Kidney (tissue), 22 donors: ENCODE measurements at places on chromosomes 1 and 21. TPM values are rescaled to one million over a fixed set of nuclear protein-coding genes. Genes with fewer than 3 reads are reported as not detected.
A peak's percentile ranks its signal among the peaks of the same experiment; 100 is the strongest.

Gene S100A9
- 41.9 TPM for polyA plus RNA-seq

GRCh38 chr1:183101841-183102276 lies 78.6 kb downstream of the LAMC1 start:
- DNase-seq: no peak

DNA sequence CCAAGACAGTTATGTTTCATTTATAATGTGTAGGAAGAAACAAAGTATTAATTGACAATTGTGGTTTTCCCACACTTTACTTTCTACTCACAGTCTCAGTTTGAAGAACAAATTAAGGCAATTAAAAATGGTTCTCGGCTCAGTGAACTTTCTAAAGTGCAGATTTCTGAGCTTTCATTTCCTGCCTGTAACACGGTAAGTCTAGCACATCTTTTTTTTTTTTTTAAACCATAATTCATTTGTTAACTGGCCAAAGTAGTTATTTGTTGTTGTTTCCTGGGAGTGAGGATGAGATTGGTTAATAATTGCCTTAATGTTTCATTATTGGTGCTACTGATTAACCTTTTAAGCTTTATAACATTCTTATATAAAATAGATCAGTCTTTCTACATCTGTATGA lies 75.1 kb downstream of the VPS26C start:
- no peak for DNase-seq

Gene KRTAP19-2
- not detected for polyA plus RNA-seq

GRCh38 chr21:42621166-42621818 lies 32.1 kb upstream of the PDE9A start:
- peak; percentile 78 for DNase-seq

DNA sequence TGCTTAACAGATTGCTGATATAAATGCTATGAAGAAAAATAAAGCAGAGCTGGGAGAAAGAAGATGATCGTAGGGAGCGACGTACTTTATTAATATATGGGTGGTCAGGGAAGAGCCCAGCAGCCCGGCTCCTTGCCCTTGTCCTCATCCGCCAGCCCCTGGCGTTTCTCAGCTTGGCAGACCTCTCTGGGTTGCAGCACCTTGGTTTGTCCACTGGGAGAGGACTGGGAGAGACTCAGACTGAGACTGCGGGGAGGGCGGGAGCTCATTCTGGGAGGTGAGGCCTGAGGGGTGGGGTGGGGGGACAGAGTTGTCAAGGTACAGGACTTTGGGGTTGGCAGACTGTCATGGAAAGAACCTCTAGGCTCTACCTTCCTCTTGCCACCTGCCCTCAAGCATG lies 3.3 kb upstream of the S100A3 start:
- DNase-seq: no peak

DNA sequence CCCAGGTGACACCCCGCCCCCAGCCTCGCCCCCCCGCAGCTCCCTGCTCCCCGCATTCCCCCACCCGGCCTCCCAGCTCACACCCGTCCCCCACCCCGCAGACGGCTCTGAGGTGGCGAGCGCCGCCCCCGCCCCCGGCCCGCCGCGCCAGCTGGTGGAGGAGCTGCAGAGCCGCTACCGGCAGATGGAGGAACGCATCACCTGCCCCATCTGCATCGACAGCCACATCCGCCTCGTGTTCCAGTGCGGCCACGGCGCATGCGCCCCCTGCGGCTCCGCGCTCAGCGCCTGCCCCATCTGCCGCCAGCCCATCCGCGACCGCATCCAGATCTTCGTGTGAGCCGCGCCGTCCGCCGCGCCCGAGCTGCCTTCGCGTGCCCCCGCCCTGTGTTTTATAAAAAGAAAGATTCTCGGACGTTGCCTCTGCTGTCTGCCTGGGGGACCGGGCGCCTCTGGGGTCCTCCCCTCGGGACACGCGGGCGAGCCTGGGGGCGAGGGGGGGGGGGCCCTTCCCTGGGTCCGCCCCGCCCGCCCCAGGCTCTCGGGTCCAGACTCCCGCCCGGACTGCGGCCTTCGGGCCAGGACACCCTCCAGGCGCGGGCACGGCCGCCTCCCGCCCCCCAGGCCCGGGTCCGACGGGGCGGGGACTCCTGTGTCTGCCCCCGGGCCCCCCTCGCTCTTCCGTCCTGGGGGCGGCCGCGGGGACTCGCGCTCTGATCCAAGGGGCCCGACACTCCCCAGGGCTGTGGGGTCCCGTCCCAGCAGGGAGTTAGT lies 1.6 kb upstream of the MMP23B start:
- DNase-seq: peak; percentile 95

- peak; percentile 66 for DNase-seq
These were observed 100.8 kb upstream of the SLC45A1 start for GRCh38 chr1:8217011-8217711.

DNA sequence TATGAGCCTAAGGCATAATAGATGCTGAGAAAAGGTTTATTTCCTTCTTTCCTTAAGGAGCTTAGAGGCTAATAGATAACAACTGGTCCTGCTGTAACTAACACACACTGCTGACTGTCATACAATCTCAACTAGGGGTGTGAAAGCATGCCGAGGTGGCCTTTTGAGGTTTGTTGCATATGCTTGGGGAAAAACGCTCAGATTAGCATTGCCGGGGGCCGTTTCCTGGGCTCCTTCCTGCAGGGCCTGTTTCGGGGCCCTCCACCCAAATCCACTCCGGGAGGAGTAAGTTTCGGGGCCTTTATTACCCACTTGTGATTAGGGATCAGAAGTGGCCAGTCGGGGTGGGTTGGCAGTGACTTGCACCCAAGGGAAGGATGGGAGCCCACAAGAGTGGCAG lies 27.2 kb upstream of the RCSD1 start:
- DNase-seq: no peak

Gene SPRR2E
- polyA plus RNA-seq: not detected

DNA sequence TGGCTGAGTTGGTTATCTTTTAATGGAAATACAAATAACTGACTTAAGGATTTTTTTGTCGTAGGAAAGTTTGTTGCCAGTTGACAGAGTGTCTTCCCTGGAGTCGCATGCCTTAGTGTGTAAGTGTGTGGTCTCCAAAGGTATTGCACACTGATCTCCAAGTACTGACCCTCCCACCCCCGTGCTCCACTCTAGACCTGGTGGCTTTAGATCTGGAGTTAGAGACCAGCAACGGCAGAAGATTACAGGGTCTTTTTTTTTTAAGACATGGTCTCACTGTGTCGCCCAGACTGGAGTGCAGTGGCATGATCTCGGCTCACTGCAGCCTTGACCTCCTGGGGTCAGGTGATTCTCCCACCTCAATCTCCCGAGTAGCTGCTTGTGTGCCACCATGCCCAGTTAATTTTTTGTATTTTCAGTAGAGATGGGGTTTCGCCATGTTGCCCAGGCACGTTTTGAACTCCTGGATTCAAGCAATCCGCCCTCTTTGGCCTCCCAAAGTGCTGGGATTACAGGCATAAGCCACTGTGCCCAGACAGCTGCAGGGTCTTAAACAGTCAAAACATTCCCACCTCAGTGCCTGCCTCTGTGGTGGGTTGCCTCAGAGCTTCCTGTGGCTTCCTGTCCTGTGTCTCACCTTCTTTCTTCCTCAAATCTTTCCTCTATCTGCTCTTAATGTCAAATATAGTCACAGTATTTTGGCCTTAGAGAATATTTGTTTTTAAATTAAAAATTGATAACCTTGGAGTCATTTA lies 6.9 kb downstream of the TRAPPC10 start:
- DNase-seq: no peak

- DNase-seq: no peak
These were observed 3.3 kb upstream of the IRF2BP2 start for GRCh38 chr1:234613128-234613875.

Gene OR10X1
- not detected for polyA plus RNA-seq

- peak; percentile 39 for DNase-seq
These were observed 7.8 kb downstream of the TNFRSF18 start for GRCh38 chr1:1198423-1199140.

Gene DSTYK
- 5.6 TPM for polyA plus RNA-seq

DNA sequence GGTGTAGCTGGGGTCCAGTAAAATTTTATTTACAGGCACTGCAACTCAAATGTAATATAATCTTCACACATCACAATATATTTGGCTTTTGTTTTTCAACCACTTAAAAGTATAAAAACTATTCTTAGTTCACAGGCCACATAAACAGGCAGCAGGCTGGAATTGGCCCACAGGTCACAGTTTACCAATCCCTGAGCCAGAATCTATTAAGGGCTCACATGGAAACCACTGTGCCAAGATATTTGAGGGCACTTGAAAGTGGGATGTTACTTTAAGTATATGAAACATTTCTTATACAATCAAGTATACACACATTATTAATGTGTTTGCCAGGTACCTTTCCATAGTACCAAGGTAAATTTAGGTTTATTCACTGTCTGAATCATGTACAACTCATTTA lies 71.9 kb upstream of the PRDX6 start:
- no peak for DNase-seq

Gene SEMA4A
- 16.4 TPM for polyA plus RNA-seq

Gene RAB42
- 0.32 TPM for polyA plus RNA-seq

DNA sequence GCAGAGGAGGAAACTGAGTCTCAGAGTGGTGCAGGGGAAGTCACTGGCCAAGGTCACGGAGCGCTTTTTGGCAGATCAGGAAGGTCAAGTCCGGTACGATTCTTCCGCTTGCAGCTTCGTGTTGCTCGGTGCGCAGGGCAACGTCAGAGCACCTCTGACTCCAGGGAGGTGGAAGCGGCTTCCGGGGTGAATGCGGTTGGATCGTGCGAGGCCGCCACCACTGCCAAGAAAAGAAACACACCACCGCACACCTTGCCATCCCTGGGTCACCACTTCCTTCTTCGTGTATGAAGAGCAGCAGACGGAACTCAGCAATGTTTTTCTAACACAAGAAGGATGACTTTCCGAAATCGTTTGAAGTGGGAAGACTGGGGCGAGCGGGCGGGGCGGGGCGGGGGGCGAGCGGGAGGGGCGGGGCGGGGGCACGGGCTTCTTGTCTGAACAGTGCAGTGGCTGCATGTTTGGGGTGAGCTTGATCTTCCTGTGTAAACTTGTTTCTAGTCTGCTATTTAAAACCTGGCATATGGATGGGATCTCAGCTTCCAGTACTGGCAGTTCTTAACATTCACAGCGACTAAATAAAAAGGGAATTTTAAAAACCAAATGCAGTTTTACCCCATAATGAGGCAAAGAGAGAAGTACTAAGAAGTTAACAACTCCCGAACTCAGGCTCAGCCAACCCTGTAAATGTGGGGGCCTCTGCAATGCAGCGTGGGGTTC lies 300.0 kb downstream of the RRAGC start:
- DNase-seq: peak; percentile 84

- DNase-seq: no peak
These were observed 39.4 kb downstream of the PLXNA2 start for GRCh38 chr1:208204779-208205178.

DNA sequence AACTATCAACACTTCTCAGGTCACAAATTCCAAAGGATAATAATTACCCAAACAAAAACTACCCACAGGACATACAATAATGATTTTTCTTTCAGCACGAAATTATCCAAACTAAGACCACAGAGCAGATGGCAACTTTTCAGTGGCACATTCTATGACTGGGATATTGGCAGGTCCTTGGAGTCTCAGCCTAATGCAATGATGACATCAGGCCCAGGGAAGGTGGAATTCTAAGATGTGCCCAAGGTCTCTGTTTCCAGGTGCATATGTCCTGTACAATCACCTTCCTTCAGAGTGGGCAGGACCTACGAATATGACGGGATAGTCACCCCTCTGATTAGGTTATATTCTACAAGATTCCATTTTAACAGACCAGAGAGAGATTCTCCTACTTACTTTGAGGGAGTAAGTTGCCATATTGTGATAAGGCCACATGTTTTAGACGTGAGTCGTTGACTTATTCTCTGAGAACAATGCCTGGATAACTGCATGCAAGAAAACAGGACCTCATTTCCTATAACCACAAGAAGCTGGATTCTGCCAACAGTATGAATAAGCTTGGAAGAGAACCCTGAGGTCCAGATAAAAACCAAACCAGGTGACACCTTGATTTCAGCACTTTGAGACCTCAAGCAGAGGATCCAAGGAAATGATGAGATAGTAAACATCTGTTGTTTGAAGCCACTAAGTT lies 69.9 kb downstream of the ZC3H11B start:
- DNase-seq: no peak

- no peak for DNase-seq
These were observed 390.5 kb upstream of the LYPLAL1 start for GRCh38 chr1:218783131-218783530.

Gene FCRL4
- not detected for polyA plus RNA-seq

Gene GPR37L1
- polyA plus RNA-seq: not detected

- DNase-seq: no peak
These were observed 33.0 kb downstream of the DHRS3 start for GRCh38 chr1:12584900-12585525.

Gene APOBEC4
- polyA plus RNA-seq: not detected

Gene GORAB
- 5.8 TPM for polyA plus RNA-seq

- DNase-seq: peak; percentile 69
These were observed at the start of gene TTC22 for GRCh38 chr1:54800899-54801759. Gene TTC22, minus strand, starts transcription at chr1:54801323. Its CDS starts 160 bp downstream, at chr1:54801163.

DNA sequence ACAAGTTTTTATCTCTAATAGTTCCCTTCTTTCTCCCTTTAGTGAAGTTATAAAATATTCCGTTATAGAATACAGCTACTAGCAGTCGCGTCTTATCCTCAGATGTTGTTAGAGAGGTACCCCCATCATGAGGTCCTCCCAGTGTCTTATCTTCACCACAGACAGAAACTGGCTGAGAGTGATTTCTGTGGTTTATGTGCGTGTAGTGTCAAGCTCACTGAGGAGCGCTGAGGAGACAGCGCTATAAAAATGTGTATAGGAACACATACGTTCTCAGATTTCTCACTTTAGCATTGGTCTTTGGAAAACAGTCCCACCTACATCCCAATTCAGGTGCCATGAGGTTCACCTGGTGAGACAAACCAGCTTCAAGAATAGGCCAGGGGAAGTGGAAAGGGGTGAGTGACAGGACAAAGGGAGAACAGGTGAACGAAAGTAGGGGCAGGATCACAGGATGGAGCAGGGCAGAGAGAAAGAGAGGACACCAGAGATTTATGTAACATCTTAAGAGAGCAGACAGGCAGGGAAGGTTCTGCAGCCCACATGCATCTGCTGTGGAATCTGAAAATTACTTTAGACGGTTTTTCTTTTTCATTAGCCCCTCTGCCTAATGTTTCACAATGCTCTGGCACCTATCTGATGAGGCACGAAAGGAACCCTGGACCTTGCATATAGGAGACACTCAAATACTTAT lies 2.7 kb upstream of the PLEKHO1 start:
- DNase-seq: no peak

GRCh38 chr1:13828454-13829151 lies 128.6 kb downstream of the PRDM2 start:
- DNase-seq: peak; percentile 53

DNA sequence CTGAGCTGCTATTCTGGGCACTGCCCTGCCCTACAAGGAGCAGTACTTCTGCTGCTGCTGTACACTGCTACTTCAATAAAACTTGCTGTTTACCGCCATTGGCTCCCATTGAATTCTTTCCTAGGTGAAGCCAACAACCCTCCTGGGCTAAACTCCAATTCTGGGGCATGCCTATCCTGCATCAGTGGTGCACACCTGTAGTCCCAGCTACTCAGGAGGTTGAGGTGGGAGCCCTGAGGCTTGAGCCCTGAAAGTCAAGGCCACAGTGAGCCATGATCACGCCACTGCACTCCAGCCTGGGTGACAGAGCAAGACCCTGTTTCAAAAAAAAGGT lies 21.2 kb downstream of the PDIK1L start:
- DNase-seq: no peak

Gene NBPF6
- not detected for polyA plus RNA-seq

- peak; percentile 85 for DNase-seq
These were observed 62.7 kb downstream of the PLPP3 start for GRCh38 chr1:56516539-56517252.

GRCh38 chr21:42315296-42315891 lies at the start of gene TFF3:
Gene TFF3, minus strand, starts transcription at chr21:42315409. Its CDS starts 35 bp downstream, at chr21:42315374.
- DNase-seq: peak; percentile 89

Gene SPRR3
- not detected for polyA plus RNA-seq

Gene PBX1
- 14.9 TPM for polyA plus RNA-seq
